Effector memory CD4-positive, alpha-beta T cell (primary cell): ENCODE measurements at places on chromosomes 1 and 21.

GRCh38 chr1:223665592-223666312, at the start of gene CAPN8:
CAPN8 (minus strand) TSS chr1:223665701; CDS start chr1:223665646, 55 bp downstream.
- DNase-seq = no peak

GRCh38 chr1:178531887-178532286, 19.0 kb downstream of the TEX35 start:
- no peak for DNase-seq

- no peak for DNase-seq
These were observed 46.4 kb upstream of the POFUT2 start for GRCh38 chr21:45334134-45334533.

GRCh38 chr1:57431400-57431799, 7.5 kb upstream of the DAB1 start:
- DNase-seq = no peak

DNA sequence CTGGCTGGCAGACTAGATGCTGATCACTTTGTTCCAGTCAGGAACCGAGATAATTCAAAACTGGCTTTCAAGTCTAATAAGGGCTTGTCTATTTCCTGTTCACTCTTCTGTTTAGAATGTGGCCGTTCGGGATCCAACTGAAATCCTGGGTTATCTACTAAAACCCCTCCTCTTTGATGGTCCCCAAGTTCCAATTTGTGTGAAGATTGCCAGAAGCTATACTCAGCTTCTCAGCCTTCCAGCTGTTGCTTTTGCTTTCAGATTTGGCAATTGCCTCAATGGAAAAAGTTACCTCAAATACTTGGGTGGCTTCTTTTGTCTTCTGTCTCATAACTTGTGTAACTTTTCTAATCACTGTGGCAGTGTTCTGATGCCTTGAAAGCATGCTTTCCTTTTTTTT, 43.7 kb downstream of the BTBD8 start:
- no peak for DNase-seq

GRCh38 chr1:2132222-2133038, 62.1 kb downstream of the FAAP20 start:
- DNase-seq = no peak

GRCh38 chr1:53311702-53312305, 16.1 kb downstream of the LRP8 start:
- no peak for DNase-seq

- DNase-seq = peak; percentile 51
These were observed 15.2 kb downstream of the POGZ start for GRCh38 chr1:151443846-151444782.

DNA sequence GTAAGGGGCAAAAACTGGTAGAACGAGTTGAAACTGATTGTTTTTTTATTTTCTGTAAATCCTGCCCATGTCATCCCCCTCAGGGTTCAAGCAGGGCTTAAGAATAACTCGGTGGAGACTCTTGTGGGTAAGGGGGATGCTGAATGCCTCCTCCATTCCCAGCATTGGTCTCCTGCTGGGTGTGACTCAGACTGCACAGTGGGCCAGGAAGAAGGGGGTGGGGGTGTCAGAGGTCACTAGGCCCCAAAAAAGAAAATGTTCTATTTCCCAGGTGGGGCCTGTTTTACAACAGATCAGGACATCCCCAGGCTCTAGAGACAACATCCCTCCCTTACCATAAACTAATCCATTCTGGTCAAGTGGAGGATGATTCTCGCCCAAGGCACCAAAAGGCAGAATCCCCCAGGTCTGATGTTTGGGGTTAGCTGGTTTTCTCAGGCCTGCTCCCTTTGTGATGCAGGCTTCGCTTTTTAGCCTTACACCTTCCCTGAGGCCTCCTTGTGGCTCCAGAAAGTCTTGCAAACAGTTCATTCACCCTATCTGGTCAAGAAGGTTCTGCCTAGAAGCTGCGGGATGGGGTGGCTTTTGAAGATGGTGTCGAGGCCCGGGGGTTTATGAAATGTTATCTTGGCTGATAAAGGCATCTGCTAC, 10.7 kb upstream of the GRHL3 start:
- no peak for DNase-seq

GRCh38 chr21:44375761-44376241, 22.4 kb downstream of the TRPM2 start:
- DNase-seq = no peak

DNA sequence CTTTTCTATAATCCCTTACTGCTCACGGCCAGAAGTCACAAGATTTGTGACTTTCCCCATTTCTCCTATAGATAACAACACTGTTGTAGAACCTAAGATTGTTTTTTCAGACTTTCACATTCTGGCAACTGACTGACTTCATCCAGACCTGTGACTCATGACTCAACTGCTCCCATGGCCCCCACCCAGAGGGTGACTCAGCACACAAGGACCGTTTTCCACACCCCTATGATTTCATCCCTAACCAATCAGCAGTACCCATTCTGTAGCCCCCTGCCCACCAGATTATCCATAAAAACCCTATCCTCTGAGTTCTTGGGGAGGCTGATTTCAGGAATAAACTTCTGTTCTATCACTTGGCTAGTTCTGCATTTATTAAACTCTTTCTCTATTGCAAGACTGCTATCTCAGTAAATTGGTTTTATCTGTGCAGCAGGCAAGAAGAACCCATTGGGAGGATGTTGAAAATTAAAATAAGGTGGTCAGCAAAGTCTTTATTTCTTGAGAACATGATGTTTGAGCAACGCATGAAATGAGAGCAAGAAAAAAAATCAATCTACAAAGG, 79.7 kb downstream of the NGF start:
- no peak for DNase-seq

DNA sequence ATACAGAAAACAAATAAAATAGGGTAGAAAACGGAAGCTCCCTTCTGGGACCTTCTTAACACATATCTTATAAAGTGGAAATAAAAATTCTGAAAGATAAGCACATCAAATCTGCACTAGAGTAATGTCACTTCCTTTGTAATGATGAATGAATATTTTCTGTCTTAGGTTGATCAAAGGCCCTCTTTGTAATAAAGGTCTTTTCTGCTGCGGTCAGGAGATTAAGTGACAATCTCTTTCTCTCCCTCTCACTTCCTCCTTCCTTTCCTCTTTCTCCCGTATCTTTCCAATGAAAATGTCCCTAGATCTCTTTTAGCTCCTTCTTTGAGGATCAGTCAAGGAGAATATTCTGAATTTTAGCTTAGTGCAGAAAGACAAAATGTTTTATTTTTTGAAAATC, 33.8 kb downstream of the TMCO1 start:
- DNase-seq = no peak

- no peak for DNase-seq
These were observed 7.1 kb downstream of the SPATA46 start for GRCh38 chr1:162369571-162369970.

DNA sequence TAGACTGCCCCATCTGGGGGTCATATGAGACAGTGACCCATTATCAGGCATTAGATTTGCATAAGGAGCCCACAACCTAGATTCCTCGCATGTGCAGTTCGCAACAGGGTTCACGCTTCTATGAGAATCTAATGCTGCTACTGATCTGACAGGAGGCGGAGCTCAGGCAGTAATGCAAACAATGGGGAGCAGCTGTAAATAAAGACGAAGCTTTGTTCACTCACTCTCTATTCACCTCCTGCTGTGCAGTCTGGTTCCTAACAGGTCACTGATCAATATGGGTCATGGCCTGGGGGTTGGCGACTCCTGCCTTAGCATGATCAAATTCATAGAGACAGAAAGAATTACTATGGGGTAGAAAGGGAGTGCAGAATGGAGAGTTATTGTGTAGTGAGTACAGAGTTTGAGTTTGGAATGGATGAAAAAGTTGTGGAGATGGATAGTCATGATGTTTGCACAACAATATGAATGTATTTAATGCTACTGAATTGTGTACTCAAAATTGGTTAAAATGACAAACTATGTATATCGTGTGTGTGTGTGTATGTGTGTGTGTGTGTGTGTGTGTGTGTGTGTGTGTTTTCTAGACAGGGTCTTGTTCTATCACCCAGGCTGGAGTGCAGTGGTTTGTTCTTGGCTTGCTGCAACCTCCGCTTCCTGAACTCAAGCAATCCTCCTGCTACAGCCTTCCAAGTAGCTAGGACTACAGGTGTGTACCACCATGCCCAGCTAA, 42.2 kb downstream of the BTF3L4 start:
- no peak for DNase-seq

- no peak for DNase-seq
These were observed 102.1 kb downstream of the WDR4 start for GRCh38 chr21:42777064-42777756.

- DNase-seq = no peak
These were observed 13.2 kb upstream of the DEGS1 start for GRCh38 chr1:224169718-224170270.

- DNase-seq = no peak
These were observed 116.8 kb downstream of the RABGAP1L start for GRCh38 chr1:174276087-174276486.

GRCh38 chr1:76921590-76921989, 54.3 kb downstream of the ST6GALNAC5 start:
- no peak for DNase-seq

GRCh38 chr1:1616838-1617237, 1.5 kb downstream of the MIB2 start:
- no peak for DNase-seq

GRCh38 chr1:16183179-16183578, 27.3 kb upstream of the EPHA2 start:
- no peak for DNase-seq

GRCh38 chr1:113136476-113136875, 63.5 kb downstream of the LRIG2 start:
- no peak for DNase-seq

DNA sequence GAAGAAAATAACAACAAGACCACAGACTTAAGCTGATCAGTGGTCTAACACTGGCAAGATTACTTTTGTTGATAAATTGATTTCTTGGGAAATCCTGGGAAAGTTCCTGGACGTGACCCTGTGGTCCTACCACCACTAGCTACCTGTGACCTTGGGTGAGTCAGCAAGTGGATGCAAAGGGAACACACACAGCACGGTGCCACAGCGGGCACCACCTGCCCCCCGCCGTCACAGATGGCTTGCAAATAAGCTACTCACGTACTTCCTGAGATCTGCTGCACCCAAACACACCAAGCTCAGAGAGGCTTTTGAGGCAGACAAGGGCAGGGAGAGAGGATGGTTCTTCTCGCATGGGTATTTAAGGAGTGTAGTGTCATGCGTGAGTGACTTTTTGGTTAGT, 12.7 kb downstream of the CFAP298 start:
- no peak for DNase-seq

DNA sequence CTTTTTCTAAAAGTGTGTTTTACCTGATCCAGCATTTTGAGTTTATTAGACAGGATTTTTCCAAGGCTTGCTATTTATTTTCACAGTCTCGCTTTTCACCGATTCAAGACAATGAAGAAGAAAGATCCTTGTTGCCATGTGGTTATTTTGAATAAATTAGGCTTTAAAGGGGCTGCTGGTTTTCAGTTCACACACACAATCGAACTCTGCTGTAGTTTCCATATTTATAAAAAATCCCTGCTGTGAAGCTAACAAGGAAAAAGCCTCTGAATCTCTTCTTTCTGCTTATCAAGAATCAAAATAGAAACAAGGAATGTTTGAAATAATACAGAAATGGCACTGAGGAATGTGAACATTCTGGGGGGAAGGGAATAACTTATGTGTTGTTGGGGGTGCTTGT, 102.5 kb upstream of the KAZN start:
- no peak for DNase-seq

GRCh38 chr1:245434280-245434679, 279.5 kb downstream of the KIF26B start:
- no peak for DNase-seq

DNA sequence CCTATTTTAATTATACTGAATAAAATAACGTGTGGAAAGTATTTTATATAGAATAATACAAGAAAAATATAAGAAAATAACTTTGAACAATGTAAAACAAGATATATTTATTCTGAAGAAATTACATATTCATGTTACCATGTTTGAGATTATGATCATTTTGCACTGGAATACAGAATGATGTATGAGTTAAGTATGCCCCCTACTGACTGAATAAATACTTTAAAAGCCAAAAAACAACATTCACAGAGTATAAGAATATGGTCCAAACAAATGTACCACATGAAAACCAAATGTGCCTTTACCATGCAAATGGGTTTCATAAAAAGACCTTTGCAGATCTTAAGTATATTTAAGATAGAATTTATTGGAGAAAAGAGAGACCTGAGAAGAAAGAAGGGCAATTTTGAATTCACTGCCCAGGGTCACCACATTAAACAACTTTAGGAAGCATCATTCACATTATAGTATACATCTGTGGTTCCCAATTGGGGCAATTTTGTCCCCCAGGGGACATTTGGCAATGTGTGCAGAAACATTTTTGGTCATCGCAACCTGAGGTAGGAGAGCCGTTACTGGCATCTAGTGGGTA, 136.6 kb upstream of the GFI1 start:
- no peak for DNase-seq

- DNase-seq = no peak
These were observed 29.4 kb downstream of the CLDN14 start for GRCh38 chr21:36450511-36450910.

DNA sequence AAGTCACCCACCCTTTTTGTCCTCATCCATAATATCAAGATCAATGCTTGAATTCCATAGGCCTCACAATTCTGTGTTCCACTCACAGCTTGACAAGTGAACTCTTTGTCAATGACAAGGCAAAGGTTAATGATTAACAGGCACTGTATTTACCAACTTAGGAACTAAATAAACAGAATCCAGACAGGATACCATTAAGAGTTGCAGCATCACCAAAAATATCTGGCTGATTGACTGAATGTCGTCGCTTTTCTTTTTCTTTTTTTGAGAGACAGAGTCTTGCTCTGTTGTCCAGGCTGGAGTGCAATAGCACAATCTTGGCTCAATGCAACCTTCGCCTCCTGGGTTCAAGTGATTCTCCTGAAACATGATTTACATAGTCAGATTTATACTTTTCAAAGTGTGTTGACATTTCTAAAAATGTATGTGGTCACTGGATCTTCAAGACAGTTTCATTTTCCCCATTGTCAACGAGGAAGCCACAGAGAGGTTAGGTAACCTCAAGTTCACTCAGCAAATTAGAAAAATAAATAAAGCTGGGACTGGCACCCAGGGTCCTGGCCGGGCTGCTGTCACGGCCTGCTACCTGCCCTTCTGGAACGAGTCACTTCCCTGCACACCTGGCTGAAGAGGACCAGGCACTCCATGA, 81.0 kb downstream of the PDE9A start:
- DNase-seq = no peak

- DNase-seq = peak; percentile 54
These were observed 84.4 kb downstream of the NKAIN1 start for GRCh38 chr1:31155216-31155806.

- no peak for DNase-seq
These were observed 64.0 kb downstream of the CCDC18 start for GRCh38 chr1:93244298-93245069.

DNA sequence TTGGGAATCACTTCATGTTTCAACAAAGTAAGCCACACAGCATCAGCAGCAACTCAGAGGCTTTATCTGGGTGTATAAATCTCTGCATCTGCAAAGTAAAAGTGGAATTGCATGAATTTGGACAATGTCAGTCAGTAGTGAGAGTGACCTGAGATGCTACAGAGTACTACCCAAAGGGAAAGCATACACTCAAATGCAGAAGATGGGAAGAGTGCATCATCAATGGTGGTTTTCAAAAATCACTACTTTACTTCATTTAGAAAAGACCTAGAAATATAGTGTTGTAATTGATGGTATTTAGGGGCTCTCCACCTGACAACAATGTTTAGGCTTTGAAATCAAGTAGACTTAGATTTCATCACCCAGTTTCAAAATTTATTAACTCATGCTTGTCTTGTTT, 24.5 kb upstream of the PKN2 start:
- DNase-seq = no peak

- DNase-seq = no peak
These were observed 21.1 kb downstream of the TBX19 start for GRCh38 chr1:168301664-168302320.
